ENCODE measurements at places on chromosomes 7 and 10.

GRCh38 chr7:80600046-80600445, 38.4 kb upstream of the CD36 start:
- H3K27me3 ChIP-seq = no peaks in the 10 kb centered on the region
- H3K27ac ChIP-seq = no peak overlapping the region
- no peak for DNase-seq
- H3K4me3 ChIP-seq = no peak overlapping the region
- no peaks in the 10 kb centered on the region for H3K4me1 ChIP-seq

- peaks cover 75% of the 10 kb centered on the region for H3K27me3 ChIP-seq
- H3K36me3 ChIP-seq = peaks cover 2% of the 10 kb centered on the region
- peak overlapping the region; percentile 44 for H3K4me3 ChIP-seq
Measured at GRCh38 chr7:101302641-101303101, 18.9 kb downstream of the IFT22 start.

DNA sequence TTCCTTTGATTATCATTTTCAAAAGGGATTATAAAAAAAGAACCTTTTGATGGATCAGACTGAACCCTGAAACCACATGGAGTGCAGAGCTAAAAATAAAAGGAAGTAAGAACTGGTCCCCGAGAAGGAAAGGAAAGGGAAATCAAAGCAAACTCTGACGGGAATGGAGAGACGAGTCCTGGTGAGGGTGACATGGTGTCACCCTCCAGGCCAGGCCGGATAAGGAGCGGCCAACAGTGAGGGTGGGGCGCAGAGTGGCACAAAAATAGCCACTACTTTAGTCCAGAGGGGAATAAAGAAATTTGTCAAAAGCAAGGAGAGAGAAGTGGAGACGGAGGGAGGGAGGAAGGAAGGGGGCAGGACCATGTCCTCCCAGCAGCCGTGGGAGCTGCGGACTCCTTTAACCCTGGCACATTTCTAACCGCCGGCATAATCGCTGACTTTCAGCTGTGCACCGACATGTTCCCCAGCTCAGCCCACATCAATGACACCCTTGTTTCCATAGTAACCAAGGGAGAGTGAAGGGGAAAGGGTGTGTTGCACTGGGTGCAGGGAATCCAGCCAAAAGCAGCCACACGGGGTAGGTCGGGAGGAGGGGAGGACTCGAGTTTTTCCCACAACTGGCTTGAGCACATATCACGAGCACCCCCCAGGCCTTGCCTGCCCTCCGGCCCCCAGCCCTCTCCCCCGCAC, 29.7 kb downstream of the TRIM8 start:
- H3K27ac ChIP-seq = peak overlapping the region; percentile 57
- H3K36me3 ChIP-seq = peaks cover 4% of the 10 kb centered on the region
- peaks cover 20% of the 10 kb centered on the region for H3K4me1 ChIP-seq
- H3K4me3 ChIP-seq = peak overlapping the region; percentile 66
- DNase-seq = peak; percentile 60

DNA sequence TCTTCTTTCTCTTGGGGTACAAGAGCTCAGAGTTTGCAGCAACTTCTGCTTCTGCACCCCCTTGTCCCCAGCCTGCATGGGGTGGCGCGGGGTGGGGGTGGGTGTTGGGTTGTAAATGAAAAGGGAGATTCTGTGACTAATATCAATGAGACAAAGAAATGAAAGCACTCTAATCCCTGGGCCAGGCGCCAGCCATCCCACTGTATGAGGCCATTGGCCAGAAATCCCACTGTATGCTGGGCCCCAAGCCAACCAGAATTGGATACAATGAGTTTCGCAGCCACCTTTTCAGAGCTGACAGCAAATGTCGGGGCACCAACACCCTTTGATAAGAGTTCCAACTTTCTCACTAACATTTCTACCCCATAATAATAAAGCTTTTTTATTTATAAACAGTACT, 10.9 kb upstream of the PTN start:
- H3K27me3 ChIP-seq = no peaks in the 10 kb centered on the region
- H3K4me3 ChIP-seq = no peak overlapping the region
- DNase-seq = no peak
- H3K4me1 ChIP-seq = no peaks in the 10 kb centered on the region

DNA sequence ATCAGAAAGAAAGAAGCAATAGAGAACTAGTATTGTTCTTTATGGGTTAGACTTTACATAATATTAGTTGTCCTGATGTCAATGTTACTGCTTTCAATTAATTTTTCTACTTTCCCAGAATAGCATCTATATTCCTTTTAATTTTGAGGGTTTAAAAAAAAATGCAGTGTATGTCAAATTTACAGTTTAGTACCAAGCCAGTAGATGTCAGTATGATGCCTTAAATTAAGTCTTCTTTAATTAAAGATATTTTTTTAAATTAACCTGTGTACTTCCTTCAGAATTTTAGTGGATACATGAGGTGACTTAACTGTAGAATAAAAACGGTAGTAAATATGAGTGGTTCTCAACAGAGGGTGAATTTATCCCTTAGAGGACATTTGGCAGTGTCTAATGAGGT, 35.2 kb upstream of the STOX1 start:
- H3K27ac ChIP-seq = no peak overlapping the region
- H3K36me3 ChIP-seq = peaks cover 79% of the 10 kb centered on the region
- no peak for DNase-seq
- H3K4me3 ChIP-seq = no peak overlapping the region

DNA sequence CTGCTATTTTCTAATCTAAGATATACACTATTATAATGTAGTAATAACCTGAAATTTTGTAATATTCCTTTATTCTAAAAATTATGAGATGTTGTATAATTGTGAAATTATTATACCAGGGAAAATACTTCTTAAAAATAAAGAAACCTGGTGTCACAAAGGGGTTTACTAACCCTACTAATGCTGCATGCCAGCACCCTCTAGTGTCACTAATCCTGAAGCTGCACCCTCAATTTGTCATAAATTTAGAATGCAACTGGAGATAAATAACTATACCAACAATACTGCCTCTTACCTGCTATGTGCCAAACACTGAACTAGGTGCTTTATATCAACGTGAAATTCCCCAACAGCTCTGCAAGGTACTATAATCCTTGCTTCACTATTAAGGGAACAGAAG, 30.8 kb downstream of the TM9SF3 start:
- DNase-seq = no peak
- no peak overlapping the region for H3K4me3 ChIP-seq
- H3K4me1 ChIP-seq = peaks cover 4% of the 10 kb centered on the region
- no peaks in the 10 kb centered on the region for H3K27me3 ChIP-seq

DNA sequence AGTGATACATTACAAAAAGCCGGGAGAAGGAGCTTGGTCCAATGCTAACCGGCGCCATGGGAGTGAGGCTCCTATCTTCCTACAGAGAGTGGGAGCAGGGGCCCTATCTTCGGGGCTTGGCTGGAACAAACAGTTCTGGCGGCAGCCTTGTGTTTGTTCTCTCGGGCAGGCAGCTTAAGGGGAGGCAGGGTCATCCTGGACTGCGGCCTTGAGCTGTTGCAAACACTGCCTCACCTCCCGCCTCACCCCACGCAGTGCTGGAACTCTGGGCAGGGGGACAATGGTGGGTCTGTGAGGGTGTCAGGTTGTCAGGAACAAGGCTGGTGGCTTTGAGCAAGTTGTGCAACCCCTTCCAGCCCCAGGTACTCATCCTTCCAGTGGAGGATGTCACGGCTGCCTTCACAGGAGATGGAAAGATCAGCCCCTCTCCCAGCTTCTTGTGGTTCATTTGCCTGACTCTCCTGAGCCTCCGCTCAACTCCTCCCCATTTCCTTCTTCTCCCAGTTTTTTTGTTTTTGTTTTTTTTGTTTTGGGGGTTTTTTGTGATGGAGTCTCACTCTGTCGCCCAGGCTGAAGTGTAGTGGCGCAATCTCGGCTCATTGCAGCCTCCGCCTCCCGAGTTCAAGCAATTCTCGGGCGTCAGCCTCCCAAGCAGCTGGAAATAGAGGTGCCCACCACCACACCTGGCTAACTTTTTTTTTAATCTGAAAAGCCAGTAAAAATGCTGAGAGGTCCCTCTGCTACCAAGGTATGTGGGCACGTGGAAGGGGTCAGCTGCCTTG, 57.4 kb downstream of the SPOCK2 start:
- H3K4me3 ChIP-seq = no peak overlapping the region
- no peak for DNase-seq
- H3K4me1 ChIP-seq = no peaks in the 10 kb centered on the region
- no peaks in the 10 kb centered on the region for H3K36me3 ChIP-seq

DNA sequence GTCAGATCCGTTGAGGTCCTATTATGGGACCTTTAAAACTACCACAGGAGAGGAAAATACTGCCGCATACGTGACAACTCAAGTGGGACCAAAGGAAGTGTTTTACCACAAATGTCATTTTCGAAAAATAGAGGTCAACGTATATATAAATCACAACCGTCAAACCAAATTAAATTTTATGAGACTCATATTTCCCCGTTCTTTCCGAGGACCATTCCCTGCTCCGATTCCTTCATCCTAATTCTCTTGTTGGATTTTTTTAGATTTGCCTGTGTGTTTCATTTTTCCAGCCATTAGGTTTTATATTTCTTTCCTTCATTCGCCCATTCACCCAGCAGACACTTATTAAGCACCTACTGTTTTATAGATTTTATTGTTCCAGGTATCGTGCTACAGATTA, 583.9 kb upstream of the FOXK1 start:
- no peaks in the 10 kb centered on the region for H3K36me3 ChIP-seq
- peaks cover 20% of the 10 kb centered on the region for H3K27me3 ChIP-seq
- no peak for DNase-seq
- H3K4me1 ChIP-seq = no peaks in the 10 kb centered on the region
- no peak overlapping the region for H3K27ac ChIP-seq

GRCh38 chr10:70265032-70265689, 18.6 kb downstream of the NPFFR1 start:
- H3K27ac ChIP-seq = no peak overlapping the region
- no peak overlapping the region for H3K4me3 ChIP-seq
- H3K27me3 ChIP-seq = peaks cover 16% of the 10 kb centered on the region
- peaks cover 2% of the 10 kb centered on the region for H3K36me3 ChIP-seq
- no peaks in the 10 kb centered on the region for H3K4me1 ChIP-seq

DNA sequence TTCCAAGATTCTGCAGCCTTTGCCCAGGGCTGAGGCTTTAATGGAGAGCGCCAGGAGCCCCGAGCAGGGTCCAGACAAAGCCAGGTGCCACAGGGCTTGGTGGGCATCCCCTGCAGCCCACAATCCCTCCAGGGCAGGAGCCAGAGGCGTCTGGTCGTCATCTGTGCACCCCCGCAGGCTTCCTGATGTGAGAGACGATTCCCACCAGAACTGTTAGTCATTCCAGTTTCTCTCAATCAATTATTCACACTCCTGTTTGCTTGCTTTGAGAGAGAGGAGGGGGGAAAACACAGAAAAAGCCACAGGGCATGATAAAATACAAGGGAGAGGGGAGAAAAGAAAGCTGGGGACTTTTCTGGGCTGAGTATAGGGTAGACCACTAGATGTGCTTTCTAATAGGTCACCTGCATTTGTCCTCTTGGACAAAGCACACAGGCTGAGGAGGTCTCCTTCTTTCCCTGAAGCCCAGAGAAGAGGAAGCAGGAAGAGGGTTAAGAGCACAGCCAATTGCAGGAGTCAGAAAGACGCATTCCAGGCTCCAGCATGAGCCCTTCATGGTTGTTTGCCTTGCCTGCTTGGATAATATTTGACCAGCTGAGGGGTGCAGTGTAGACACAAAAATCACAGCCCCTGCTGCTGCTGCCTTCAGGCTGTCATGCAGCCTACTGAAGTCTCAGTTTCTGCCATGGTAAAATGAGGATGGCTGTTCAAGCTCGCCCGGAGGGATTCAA, 194.4 kb downstream of the PLXNA4 start:
- no peak for DNase-seq
- no peaks in the 10 kb centered on the region for H3K4me1 ChIP-seq
- H3K4me3 ChIP-seq = no peak overlapping the region
- H3K27me3 ChIP-seq = peaks cover 80% of the 10 kb centered on the region
- H3K27ac ChIP-seq = no peak overlapping the region

GRCh38 chr10:103936022-103936421, 18.0 kb upstream of the STN1 start:
- H3K27ac ChIP-seq = no peak overlapping the region
- no peak for DNase-seq
- H3K27me3 ChIP-seq = no peaks in the 10 kb centered on the region
- H3K36me3 ChIP-seq = no peaks in the 10 kb centered on the region
- no peak overlapping the region for H3K4me3 ChIP-seq
- H3K4me1 ChIP-seq = no peaks in the 10 kb centered on the region

- no peaks in the 10 kb centered on the region for H3K27me3 ChIP-seq
- DNase-seq = no peak
- H3K4me3 ChIP-seq = no peak overlapping the region
- peaks cover 6% of the 10 kb centered on the region for H3K36me3 ChIP-seq
Measured at GRCh38 chr7:55774327-55775050, 88.1 kb downstream of the SEPTIN14 start.

- no peaks in the 10 kb centered on the region for H3K4me1 ChIP-seq
- no peaks in the 10 kb centered on the region for H3K36me3 ChIP-seq
- H3K4me3 ChIP-seq = no peak overlapping the region
- peaks cover 8% of the 10 kb centered on the region for H3K27me3 ChIP-seq
- no peak overlapping the region for H3K27ac ChIP-seq
Measured at GRCh38 chr10:129847741-129848483, 116.2 kb downstream of the EBF3 start.

DNA sequence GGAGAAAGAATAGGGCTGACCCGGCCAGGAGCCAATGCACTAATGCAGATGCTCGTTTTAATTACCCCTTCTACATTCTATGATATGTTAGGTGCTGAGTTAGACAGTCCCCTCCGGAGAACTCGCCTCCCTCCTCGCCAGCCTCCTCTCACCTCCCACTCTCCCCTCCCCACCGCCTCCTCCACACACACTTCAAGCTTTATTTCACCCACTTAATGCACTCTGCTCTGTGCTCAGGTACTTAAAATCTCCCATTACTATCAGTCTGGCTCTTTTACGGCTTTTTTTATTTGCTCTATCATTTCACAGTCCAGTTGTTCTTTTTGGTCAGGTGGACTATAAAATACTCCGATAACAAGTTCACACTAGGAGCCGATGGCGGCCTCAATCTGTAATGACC, 231.6 kb downstream of the TEX36 start:
- DNase-seq = no peak
- H3K4me3 ChIP-seq = no peak overlapping the region

GRCh38 chr7:128904381-128905197, 5.9 kb downstream of the KCP start:
- H3K27ac ChIP-seq = peak overlapping the region; percentile 71
- DNase-seq = peak; percentile 29
- H3K27me3 ChIP-seq = peaks cover 33% of the 10 kb centered on the region
- H3K36me3 ChIP-seq = peaks cover 3% of the 10 kb centered on the region
- H3K4me3 ChIP-seq = no peak overlapping the region

GRCh38 chr7:92657391-92657790, 67.2 kb upstream of the FAM133B start:
- H3K27me3 ChIP-seq = no peaks in the 10 kb centered on the region
- H3K4me3 ChIP-seq = no peak overlapping the region
- no peak overlapping the region for H3K27ac ChIP-seq
- peaks cover 23% of the 10 kb centered on the region for H3K4me1 ChIP-seq
